ENCODE measurements at places on chromosomes 12 and 14. TPM values are rescaled to one million over a fixed set of nuclear protein-coding genes. Genes with fewer than 3 reads are reported as not detected.

DNA sequence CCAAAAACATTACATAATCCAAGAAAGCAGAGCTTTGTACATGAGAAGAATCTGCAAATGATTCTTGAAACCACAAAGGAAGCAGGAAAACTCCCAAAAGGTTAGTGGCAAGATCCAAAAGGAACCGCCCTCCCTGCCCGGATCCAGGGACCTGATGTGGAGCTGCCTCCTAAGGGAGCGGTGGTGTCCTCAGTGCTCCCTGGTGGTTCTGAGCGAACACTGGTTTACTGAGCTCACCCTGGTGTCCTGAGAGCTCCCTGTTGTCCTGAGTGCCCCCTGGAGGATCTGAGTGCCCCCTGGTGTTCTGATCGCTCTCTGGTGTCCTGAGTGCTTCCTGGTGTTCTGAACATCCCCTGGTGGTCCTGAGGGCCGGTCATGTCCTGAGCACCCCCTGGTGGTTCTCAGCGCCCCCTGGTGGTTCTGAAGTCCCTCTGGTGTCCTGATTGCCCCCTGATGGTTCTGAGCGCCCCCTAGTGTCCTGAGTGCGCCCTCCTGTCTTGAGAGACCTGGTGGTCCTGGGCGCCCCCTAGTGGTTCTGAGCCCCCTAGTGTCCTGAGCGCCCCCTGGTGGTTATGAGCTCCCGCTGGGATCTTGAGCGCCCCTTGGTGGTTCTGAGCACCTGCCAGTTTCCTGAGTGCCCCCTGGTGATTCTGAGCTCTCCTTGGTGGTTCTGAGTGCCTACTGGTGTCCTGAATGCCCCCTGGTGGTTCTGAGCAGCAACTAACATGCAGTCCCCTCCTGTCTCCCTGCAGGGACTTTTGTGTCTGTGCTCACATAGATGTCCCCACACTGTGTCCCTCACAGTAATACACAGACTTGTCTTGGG is 891.1 kb downstream of the TMEM121 start:
- peak; percentile 44 for DNase-seq
- no peak overlapping the region for H3K4me3 ChIP-seq
- H3K4me1 ChIP-seq, result no peaks in the 10 kb centered on the region
- H3K36me3 ChIP-seq, result no peaks in the 10 kb centered on the region

GRCh38 chr14:106610691-106611090 is 1084.3 kb downstream of the TMEM121 start:
- no peaks in the 10 kb centered on the region for H3K36me3 ChIP-seq
- H3K4me3 ChIP-seq, result no peak overlapping the region
- no peak overlapping the region for H3K27ac ChIP-seq
- H3K4me1 ChIP-seq, result no peaks in the 10 kb centered on the region
- DNase-seq, result no peak
- H3K27me3 ChIP-seq, result peaks cover 4% of the 10 kb centered on the region

DNA sequence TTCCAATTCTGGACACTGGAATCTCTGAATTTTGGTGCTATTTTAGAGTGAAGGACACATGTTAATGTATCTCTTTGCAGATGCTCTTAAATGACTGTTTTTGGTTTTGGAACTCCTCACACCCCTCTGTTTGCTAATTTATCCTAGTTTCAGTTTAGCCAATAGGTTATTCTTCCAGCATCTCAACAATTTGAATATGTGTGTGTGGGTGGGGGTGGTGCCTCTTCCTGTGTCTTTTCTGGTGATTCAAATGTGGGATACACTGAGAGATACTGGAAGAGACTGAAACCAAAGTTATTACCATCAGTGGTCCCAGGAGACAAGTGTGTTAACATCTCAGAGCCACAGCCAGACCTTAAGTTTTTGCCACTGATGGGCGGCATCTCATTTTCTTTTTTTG is 1317.4 kb upstream of the TMEM132C start:
- no peaks in the 10 kb centered on the region for H3K36me3 ChIP-seq
- H3K27ac ChIP-seq, result no peak overlapping the region
- DNase-seq, result no peak
- no peak overlapping the region for H3K4me3 ChIP-seq
- no peaks in the 10 kb centered on the region for H3K27me3 ChIP-seq
- no peaks in the 10 kb centered on the region for H3K4me1 ChIP-seq

GRCh38 chr12:69105101-69105962 is 134.0 kb upstream of the CPSF6 start:
- no peaks in the 10 kb centered on the region for H3K27me3 ChIP-seq
- no peak overlapping the region for H3K27ac ChIP-seq
- H3K4me3 ChIP-seq, result no peak overlapping the region

- no peak for DNase-seq
- peaks cover 48% of the 10 kb centered on the region for H3K4me1 ChIP-seq
- peak overlapping the region; percentile 87 for H3K27ac ChIP-seq
- no peaks in the 10 kb centered on the region for H3K27me3 ChIP-seq
These were observed 541 bp downstream of the GOLT1B start for GRCh38 chr12:21502164-21502496.

GRCh38 chr12:49974231-49974675 is 1.5 kb downstream of the AQP6 start:
- no peak overlapping the region for H3K27ac ChIP-seq
- H3K36me3 ChIP-seq, result no peaks in the 10 kb centered on the region
- peaks cover 5% of the 10 kb centered on the region for H3K27me3 ChIP-seq

- no peak for DNase-seq
- H3K4me1 ChIP-seq, result no peaks in the 10 kb centered on the region
- no peak overlapping the region for H3K4me3 ChIP-seq
- no peaks in the 10 kb centered on the region for H3K27me3 ChIP-seq
- H3K27ac ChIP-seq, result no peak overlapping the region
These were observed 407.4 kb upstream of the PRICKLE1 start for GRCh38 chr12:42996869-42997431.

GRCh38 chr14:24403294-24403998 is 4.6 kb downstream of the NYNRIN start:
- no peak for DNase-seq
- no peak overlapping the region for H3K27ac ChIP-seq
- H3K4me1 ChIP-seq, result peaks cover 48% of the 10 kb centered on the region
- no peaks in the 10 kb centered on the region for H3K27me3 ChIP-seq

GRCh38 chr12:12881151-12881909 is 10.0 kb upstream of the GPRC5A start:
- peaks cover 3% of the 10 kb centered on the region for H3K27me3 ChIP-seq
- H3K4me1 ChIP-seq, result no peaks in the 10 kb centered on the region
- H3K36me3 ChIP-seq, result no peaks in the 10 kb centered on the region
- H3K27ac ChIP-seq, result no peak overlapping the region

- H3K27ac ChIP-seq, result no peak overlapping the region
- H3K4me1 ChIP-seq, result peaks cover 17% of the 10 kb centered on the region
- no peak overlapping the region for H3K4me3 ChIP-seq
- DNase-seq, result no peak
- H3K36me3 ChIP-seq, result no peaks in the 10 kb centered on the region
- no peaks in the 10 kb centered on the region for H3K27me3 ChIP-seq
These were observed 51.5 kb downstream of the SLC38A4 start for GRCh38 chr12:46774322-46774633.

DNA sequence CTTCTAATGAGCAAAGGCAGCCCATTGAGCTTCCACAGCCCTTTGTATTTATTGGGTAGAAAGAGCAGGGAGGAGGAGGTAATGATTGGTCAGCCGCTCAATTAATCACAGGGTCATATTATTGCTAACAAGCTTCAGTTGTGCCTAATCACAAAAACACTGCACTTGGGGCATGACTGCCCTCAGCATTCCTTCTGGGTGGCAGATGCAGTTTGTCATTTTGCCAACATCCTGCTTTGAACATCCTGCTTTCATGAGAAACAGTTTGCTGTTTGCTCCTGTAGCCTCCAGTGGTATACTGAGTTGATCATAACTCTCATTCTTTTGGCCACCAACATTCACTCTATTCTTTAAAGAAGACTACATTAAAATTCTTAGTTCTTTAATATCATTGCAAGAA is 462.9 kb upstream of the MIS18BP1 start:
- H3K36me3 ChIP-seq, result no peaks in the 10 kb centered on the region
- no peak overlapping the region for H3K4me3 ChIP-seq
- no peaks in the 10 kb centered on the region for H3K27me3 ChIP-seq
- H3K4me1 ChIP-seq, result no peaks in the 10 kb centered on the region
- DNase-seq, result no peak

DNA sequence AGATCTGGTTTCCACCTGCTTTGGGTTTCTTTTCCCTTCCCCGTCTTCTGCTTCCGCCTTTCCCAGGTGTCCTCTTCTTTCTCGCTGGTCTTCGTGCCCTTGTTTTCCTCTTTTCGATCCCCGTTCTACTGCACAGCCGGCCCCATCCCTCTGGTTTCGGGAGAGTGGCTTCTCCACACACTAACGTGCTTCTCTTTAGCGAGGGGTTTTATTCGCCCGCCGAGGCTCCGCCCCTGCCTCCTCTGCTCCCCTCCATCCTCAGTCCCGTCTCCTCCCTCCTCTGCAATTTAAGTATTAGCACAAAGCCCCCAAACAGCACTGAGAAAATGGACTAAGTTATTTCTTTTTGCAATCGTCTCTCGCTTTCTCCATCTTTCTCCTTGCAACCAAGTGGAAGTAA is at the start of gene SLC7A8:
TSS of gene SLC7A8 (minus strand) at position 182 of the 400 bp plus-strand sequence. CDS start 746 bp downstream, outside the sequence.
- H3K36me3 ChIP-seq, result no peaks in the 10 kb centered on the region
- H3K27ac ChIP-seq, result no peak within 1 kb of the TSS
- peak within 1 kb of the TSS; percentile 57 for H3K4me3 ChIP-seq
- no peaks in the 10 kb centered on the region for H3K27me3 ChIP-seq

DNA sequence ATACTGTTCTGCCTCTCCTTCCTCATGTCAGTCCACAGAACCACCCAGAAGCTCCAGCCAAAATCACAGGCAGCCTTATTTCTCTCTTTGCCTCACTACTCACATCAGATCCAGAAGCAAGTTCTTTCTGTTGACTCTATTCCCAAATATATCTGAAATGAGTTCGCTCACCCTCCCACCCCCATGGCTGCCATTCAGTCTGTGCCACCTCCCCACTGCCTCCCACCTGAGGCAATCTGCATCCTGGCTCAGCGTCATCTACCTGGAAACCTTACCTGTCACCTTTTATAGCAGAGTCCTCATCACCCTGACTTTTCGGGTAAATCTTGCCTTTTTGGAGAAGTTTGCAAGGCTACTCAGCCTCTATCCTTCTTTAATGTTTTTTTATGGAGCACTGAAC is 501.8 kb downstream of the BCL11B start:
- H3K36me3 ChIP-seq, result no peaks in the 10 kb centered on the region
- H3K4me3 ChIP-seq, result no peak overlapping the region
- no peaks in the 10 kb centered on the region for H3K4me1 ChIP-seq
- DNase-seq, result no peak
- H3K27ac ChIP-seq, result no peak overlapping the region

- no peaks in the 10 kb centered on the region for H3K36me3 ChIP-seq
- DNase-seq, result no peak
- no peak overlapping the region for H3K27ac ChIP-seq
- no peaks in the 10 kb centered on the region for H3K4me1 ChIP-seq
- no peak overlapping the region for H3K4me3 ChIP-seq
- no peaks in the 10 kb centered on the region for H3K27me3 ChIP-seq
These were observed 1069.0 kb downstream of the FSCB start for GRCh38 chr14:43438056-43438455.

GRCh38 chr14:77000340-77001270 is 27.9 kb downstream of the IRF2BPL start:
- H3K4me3 ChIP-seq, result peak overlapping the region; percentile 22
- no peak for DNase-seq
- no peaks in the 10 kb centered on the region for H3K36me3 ChIP-seq
- H3K27ac ChIP-seq, result peak overlapping the region; percentile 58

DNA sequence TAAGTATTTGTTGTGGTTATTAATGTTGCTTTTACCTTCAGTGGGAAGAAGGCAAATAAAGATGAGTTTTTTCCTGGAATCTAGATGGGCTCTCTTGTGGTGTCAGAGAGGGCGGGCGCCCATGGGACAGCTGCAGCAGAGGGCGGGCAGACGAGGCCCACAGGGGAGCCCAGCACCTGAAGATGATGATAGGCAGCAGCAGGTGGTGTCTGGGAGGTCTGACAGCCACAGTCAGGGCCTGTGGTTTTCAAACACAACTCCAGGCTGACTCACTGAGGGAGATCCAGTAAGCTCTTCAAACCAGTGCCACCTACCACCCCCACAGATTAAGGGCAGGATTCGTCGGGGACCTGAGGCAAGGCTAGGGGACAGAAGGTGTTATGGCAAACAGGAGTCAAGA is 42.8 kb downstream of the NKX2-1 start:
- H3K27me3 ChIP-seq, result peaks cover 21% of the 10 kb centered on the region
- no peaks in the 10 kb centered on the region for H3K4me1 ChIP-seq
- H3K4me3 ChIP-seq, result no peak overlapping the region
- no peaks in the 10 kb centered on the region for H3K36me3 ChIP-seq
- H3K27ac ChIP-seq, result no peak overlapping the region
- no peak for DNase-seq

DNA sequence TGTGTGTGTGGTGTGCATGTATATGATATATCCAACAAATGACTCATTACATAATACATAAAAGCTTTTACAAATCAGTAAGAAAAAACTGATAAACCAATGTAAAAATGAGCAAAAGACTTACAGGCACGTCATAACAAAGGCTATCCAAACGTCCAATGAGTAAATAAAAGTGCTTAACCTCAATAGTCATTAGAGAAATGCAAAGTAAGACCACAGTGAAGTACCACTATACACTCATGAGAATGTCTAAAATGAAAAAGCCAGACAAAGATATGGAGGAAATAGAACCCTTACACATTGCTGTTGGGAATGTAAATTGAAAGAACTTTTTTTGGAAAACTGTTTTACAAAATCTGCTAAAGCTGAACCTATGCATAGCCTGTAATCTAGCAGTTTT is 7.8 kb downstream of the ABCD2 start:
- H3K4me1 ChIP-seq, result no peaks in the 10 kb centered on the region
- H3K36me3 ChIP-seq, result no peaks in the 10 kb centered on the region
- no peak overlapping the region for H3K4me3 ChIP-seq
- H3K27me3 ChIP-seq, result no peaks in the 10 kb centered on the region
- DNase-seq, result no peak

DNA sequence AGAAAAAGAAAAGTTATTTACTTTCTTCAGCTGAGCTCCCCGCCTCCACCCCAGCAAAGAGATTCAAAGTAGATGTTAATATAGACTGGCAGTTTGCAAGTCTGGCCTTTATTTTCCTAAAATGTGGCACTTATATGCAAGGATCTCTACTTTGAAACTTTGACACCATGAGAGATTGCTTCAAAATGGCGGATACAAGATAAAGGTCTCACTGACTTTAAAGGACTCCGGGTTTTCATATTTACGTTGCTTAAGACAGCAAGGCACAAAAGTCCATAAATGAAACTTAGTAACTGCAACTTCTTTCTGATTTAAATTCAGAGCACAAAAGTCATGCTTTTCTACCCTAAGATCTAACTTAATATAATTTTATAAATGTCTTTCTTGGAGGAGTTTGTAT is 3.5 kb downstream of the OTX2 start:
- H3K36me3 ChIP-seq, result no peaks in the 10 kb centered on the region
- no peak overlapping the region for H3K4me3 ChIP-seq
- DNase-seq, result no peak
- H3K4me1 ChIP-seq, result peaks cover 10% of the 10 kb centered on the region
- H3K27me3 ChIP-seq, result peaks cover 90% of the 10 kb centered on the region

- peaks cover 5% of the 10 kb centered on the region for H3K4me1 ChIP-seq
- DNase-seq, result no peak
- H3K27ac ChIP-seq, result no peak overlapping the region
- H3K36me3 ChIP-seq, result no peaks in the 10 kb centered on the region
- no peak overlapping the region for H3K4me3 ChIP-seq
These were observed 18.6 kb upstream of the EIF5 start for GRCh38 chr14:103315351-103315911.

GRCh38 chr12:84637926-84638325 is 274.7 kb downstream of the SLC6A15 start:
- no peaks in the 10 kb centered on the region for H3K27me3 ChIP-seq
- no peaks in the 10 kb centered on the region for H3K36me3 ChIP-seq
- no peak for DNase-seq
- H3K4me1 ChIP-seq, result no peaks in the 10 kb centered on the region

Gene CRACR2A
- total RNA-seq, result 6.5 TPM

Gene KRT78
- not detected for total RNA-seq

Gene KRT74
- total RNA-seq, result not detected

Gene NOS1
- total RNA-seq, result 0.08 TPM

Gene TRIM9
- 0.50 TPM for total RNA-seq

Gene ATL1
- 0.75 TPM for total RNA-seq

Gene AGAP2
- total RNA-seq, result 5.5 TPM

Gene P2RX7
- total RNA-seq, result 1.8 TPM

Gene RIPK3
- total RNA-seq, result 2.5 TPM

Gene BEGAIN
- total RNA-seq, result 2.4 TPM
